ENCODE measurements at places on chromosomes 16 and 17.

GRCh38 chr16:19875900-19876299 is 8.7 kb downstream of the GPRC5B start:
- no peak for DNase-seq

GRCh38 chr16:76389126-76389525 is 111.9 kb downstream of the CNTNAP4 start:
- DNase-seq = no peak

- peak; percentile 60 for DNase-seq
Measured at GRCh38 chr16:29877266-29877961, 14.4 kb upstream of the CDIPT start.

GRCh38 chr16:16033208-16033717 is 83.8 kb downstream of the ABCC1 start:
- peak; percentile 58 for DNase-seq

GRCh38 chr17:50626037-50626574 is 8.6 kb upstream of the ABCC3 start:
- DNase-seq = peak; percentile 72

DNA sequence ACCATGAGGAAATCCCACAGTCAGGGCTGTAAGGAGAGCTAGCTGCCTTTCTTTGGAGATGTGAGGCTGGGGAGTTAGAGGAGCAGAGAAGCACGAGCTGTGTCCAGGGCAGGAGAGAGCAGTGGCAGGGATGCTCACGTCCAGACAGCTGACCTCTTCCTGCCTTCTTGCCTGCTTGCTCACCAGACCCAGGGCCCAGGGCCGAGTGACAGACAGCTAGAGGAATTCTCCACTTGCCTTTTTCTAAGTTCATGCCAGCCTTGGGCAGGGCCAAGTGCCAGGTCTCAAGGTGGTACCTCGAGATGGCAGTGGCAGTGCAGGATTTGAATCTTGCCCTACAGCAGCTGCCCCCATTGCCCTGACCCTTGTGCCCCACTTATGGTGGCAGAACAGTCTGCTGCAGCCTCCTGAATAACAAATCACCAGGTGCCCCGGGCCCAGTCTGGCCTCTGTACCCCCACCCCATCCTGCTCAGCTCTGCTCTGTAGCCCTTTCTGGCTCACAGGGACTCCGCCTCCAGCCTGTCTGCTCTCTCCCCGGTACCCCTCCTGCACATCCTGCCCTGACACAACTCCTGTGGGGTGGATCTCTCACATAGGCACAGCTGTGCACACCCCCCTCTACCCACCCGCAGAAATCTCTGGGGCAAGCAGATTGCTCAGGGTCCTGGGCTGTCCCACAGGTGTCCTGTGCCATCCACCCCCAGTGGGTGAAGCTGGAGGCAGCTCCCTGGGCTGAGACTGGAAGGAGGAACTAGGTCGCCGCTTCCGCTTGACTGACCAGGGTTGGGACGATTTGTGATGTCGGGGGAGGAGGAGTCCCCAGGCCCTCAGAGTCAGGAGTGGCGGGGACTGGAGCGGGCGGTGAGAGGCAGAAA is 25.9 kb downstream of the GRIN2C start:
- no peak for DNase-seq

- peak; percentile 97 for DNase-seq
Measured at GRCh38 chr16:1705688-1706385, at the start of gene MAPK8IP3. Gene MAPK8IP3 (plus strand): TSS chr16:1706195. CDS start chr16:1706340, 145 bp downstream.

DNA sequence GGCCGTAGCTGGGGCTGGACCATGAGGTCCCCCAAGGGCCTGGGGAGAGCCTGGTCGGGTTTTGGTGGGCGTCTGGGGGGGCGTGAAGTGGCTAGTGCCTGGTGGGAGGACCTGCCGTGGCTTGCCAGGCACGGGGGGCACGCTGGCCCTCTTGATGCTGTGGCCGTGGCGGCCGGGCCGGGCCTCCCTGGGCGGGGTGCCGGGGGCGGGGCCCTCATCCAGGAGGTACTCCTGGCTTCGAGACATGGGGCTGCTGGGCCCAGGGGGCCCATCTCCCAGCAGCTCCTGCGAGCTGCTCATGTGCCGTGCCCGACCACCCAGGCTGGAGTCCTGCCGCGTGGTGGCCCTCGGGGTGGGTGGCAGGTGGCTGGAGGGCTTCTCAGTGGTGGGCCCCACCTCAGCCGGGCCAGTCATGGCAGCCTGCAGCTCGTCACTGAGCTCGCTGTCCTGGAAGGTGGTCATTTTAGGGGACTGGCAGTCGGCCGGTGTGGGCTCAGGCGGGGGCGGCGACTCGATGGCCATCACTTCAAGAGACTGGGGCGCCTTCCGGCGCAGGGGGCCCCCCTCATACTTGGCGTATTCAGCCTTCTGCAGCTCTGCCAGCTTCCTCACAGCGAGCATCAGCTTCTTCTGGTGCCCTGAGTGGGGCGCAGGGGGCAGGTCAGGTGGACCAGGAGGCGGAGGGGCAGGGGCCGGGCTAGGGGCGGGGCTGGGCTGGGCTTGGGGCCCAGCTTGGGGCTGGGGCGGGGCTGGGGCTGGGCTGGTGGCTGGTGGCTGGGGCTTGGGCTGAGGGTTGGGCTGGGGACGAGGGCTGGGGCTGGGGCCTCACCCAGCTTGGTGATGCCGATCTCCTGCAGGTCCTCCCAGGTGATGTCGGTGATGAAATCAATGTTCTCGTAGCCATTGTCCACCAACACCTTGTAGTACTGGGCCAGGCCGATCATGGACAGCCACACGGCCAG is 15.2 kb downstream of the CASKIN1 start:
- DNase-seq = no peak

GRCh38 chr17:17115620-17116019 is 73.4 kb downstream of the MPRIP start:
- DNase-seq = no peak

DNA sequence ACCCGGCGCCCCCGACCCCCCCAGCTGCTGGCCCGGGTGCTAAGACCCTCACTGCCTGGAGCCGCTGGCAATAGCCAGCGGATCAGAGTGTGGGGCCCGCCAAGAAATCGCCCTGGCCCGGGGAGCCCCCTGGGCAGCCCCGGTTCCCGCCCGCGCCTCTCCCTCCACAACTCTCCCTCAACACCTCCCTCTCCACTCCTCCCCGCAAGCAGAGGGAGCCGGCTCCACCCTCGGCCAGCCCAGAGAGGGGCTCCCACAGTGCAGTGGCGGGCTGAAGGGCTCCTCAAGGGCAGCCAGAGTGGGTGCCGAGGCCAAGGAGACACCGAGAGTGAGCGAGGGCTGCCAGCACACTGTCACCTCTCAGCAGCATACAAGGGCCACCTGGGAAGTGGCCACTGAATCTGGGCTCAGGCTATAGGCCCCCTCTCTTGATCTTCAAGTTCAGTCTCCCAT is 385.5 kb downstream of the SEC14L1 start:
- no peak for DNase-seq

- no peak for DNase-seq
Measured at GRCh38 chr17:9934331-9934730, 29.3 kb upstream of the RCVRN start.

- no peak for DNase-seq
Measured at GRCh38 chr16:85400305-85401205, 212.6 kb upstream of the GSE1 start.

GRCh38 chr16:56192986-56193945 is 2.0 kb downstream of the GNAO1 start:
- no peak for DNase-seq

GRCh38 chr17:74645010-74645409 is 21.5 kb upstream of the CD300E start:
- no peak for DNase-seq

DNA sequence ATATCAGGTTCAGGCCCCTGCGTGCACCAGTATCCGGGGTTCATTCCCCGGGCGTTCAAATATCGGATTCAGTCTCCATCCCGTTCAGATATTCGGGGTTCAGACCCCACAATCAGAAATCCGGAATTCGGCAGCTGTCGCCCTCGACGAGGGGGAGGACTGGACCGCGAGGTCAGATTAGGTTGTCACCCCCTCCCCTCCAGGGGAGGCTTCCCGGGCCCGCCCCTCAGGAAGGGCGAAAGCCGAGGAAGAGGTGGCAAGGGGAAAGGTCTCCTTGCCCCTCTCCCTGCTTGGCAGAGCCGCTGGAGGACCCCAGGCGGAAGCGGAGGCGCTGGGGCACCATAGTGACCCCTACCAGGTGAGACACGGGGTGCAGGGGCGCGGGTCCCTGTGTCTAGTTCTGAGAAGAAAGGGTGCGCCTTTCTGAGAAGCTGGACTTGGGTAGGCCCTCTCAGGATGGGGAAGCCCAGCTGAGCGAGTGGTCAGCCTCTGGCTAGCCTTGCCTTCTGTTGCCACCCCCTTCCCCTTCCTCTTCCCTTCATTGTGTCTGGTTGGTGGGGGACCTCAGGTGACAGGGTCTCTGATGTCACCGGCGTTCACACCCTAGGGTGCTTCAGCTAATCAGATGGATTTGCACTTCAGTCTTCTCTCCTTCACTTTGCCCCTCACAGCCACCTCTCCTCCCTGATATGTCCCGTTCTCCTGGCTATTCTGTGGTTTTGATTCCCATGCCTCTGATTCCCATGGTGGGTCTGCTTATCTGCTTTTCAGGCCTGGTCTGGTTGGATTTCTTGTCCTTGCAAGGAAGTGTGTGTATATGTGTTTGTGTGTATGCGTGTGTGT is 844 bp downstream of the TAOK2 start:
- peak; percentile 31 for DNase-seq

- DNase-seq = no peak
Measured at GRCh38 chr16:48269011-48269410, 21.7 kb upstream of the ABCC11 start.

DNA sequence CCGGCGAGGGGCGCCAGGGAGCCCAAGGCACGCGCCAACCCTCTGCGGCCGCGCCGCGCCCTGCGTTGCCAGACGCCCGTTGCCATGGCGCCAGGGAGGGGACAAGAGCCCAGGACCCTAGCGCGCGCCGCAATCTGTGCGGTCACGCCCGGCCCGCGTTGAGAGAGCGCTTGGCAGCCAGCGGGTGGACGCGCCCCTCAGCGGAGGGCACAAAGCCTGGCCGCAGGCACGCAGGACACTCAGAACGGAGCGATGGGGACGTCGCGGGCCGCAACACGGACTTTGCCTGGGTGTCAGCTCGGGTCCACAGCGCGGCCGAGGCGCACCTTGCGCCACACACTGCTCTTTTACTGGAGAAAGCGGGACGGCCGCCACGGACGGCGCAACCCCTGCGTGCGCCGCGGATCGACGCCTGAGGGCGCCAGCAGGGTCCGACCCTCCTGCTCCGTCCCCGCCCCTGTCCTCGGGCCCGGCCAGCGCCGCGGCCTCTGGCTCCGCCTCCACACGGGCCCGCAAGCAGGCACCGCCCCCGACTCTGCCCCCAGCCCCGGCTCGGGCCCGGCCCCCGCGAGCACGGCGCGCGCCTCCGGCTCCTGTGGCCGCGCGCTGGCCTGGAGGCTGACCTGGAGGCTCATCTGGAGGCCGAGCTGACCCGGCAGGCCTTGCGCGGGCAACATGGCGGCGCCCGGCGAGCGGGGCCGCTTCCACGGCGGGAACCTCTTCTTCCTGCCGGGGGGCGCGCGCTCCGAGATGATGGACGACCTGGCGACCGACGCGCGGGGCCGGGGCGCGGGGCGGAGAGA is at the start of gene GFER:
TSS of gene GFER (plus strand) at position 650 of the 803 bp plus-strand sequence. CDS start at position 676, 26 bp downstream.
- DNase-seq = peak; percentile 92

GRCh38 chr17:78305801-78306200 is 54.1 kb downstream of the SOCS3 start:
- DNase-seq = no peak

DNA sequence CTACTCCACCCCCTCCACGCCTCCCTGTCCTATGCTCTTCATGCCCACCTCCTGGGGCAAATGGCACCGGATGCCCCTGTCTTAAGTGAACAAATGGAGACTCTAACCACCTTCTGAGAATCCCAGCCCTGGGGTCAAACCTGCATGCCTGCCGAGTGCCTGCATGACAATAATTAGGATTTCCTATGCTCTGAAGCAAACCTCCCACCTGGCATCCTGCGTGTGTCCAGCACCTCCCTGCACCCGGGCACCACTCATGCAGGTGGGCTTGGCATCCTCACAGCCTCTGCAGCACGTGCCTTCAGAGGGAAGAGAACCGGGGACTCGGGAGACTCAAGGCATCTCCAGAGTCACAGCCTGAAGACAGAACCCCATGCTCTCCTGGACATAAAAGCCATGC is 11.2 kb upstream of the KIFC3 start:
- DNase-seq = no peak

GRCh38 chr16:14564861-14565687 is 65.0 kb downstream of the PARN start:
- no peak for DNase-seq

GRCh38 chr17:51045621-51046020 is 75.0 kb downstream of the SPAG9 start:
- DNase-seq = no peak

- DNase-seq = peak; percentile 66
Measured at GRCh38 chr17:4004517-4005295, 40.5 kb upstream of the ATP2A3 start.

GRCh38 chr17:34504814-34505484 is 74.4 kb upstream of the TMEM132E start:
- no peak for DNase-seq

GRCh38 chr16:49928176-49929041 is 72.5 kb upstream of the ZNF423 start:
- DNase-seq = no peak

GRCh38 chr16:50021544-50021943 is 3.5 kb upstream of the CNEP1R1 start:
- peak; percentile 16 for DNase-seq

DNA sequence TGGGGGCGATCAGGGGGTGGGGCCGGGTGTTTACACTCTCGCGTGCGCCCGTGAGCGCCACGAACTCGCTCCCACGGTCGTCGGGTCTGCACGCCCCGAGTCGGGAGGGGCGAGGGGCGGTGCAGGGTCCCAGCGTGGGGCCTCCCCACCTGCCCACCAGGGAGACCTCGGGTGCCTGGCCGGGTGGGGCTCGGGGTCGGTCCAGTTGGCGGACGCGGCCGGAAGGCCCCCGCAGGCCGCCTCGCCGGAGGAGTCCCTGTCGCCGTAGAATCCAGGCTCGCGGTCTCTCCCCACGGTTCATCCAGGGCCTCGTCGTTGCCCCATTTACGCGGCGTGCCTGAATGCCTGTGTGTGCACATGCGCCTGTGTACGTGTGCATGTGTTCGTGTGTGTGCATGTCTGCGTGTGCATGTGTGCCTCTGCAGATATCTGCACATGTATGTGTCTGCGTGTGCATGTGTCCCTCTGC is 510 bp upstream of the RAB40B start:
- no peak for DNase-seq

- DNase-seq = no peak
Measured at GRCh38 chr17:34434052-34434451, 71.0 kb upstream of the CCL1 start.

DNA sequence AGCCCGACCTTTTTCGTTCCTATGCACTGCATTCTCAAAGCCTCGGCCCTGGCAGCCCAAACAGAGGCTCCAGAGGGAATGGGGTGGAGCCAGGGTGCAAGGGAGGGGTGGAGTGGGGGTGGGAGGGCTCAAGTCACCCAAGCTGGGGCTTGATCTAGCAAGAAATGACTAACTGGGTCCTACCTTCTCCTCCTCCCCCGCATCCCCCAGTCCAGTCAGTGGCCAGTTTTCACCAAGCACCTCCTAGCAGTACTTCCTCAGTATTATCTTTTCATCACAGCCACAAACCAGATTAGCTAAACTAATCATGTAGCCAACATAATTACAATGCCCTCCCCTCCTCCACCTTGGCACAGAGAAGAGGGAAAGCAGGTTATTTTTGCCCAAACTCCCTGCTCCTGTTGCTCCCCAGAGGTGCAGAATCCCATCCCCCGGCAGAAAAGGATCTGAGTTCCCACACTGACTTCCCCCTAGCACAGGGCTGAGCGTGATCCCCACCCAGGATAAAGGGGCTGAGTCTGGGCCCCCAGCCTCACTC is 2.2 kb downstream of the JUP start:
- DNase-seq = peak; percentile 25

Measured in activated CD4-positive, alpha-beta T cell treated with anti-CD3 and anti-CD28 coated beads, Interleukin-2, Interleukin-6, amounts not matched to agents 100 ng/mL and 50 ng/mL, durations not matched to agents 16 hours and 8 hours (primary cell).